Pancreas (tissue), 10 donors: ENCODE measurements at places on chromosomes 6 and 20. TPM values are rescaled to one million over a fixed set of nuclear protein-coding genes. Genes with fewer than 3 reads are reported as not detected.

GRCh38 chr6:37994223-37994622 lies 174.7 kb downstream of the ZFAND3 start:
- H3K4me1 ChIP-seq: no peaks in the 10 kb centered on the region
- no peak overlapping the region for H3K4me3 ChIP-seq
- H3K27ac ChIP-seq: no peak overlapping the region
- no peaks in the 10 kb centered on the region for H3K27me3 ChIP-seq
- DNase-seq: no peak
- H3K36me3 ChIP-seq: no peaks in the 10 kb centered on the region

GRCh38 chr6:122389704-122390372 lies 9.6 kb upstream of the HSF2 start:
- H3K27ac ChIP-seq: no peak overlapping the region
- no peak for DNase-seq
- no peaks in the 10 kb centered on the region for H3K36me3 ChIP-seq

Gene C20orf202
- total RNA-seq: not detected

DNA sequence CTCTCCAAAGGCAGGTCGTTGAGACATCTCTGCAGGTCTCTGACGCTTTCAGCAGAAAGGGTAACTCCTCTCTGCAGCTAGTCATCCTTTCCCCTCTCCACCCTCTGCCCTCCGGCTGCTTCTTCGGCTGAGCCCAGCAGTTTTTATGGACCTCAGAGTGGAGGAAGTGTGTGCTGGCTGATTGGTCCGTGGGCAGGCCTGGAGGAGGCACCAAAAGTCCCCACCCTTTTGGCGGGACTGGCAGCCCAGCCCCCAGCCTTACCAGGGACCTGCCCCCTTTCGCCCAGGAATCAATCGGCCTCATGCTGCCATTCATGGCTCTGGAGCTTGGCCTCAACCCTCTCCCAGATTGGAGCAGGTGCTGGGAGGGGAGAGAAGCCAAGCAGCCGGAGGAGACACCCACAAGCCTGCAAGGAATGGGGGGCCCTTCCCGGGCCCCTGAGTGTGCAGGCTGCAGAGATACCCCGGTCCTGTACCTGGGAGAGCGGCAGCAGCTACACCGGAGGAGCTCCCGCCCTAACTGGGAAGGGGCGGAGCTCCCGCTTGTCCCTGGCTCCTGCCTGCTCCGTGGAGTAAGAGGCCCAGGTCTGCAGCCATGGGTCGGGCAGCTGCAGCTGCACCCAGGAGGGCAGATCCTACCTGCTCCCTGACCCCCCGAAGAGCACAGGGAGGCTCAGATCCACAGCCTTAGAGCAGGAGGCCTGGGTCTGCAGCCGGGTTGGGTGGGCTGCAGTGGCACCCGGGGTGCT lies 170.3 kb upstream of the SOX4 start:
- no peak for DNase-seq
- H3K27ac ChIP-seq: no peak overlapping the region
- no peak overlapping the region for H3K4me3 ChIP-seq
- no peaks in the 10 kb centered on the region for H3K4me1 ChIP-seq
- no peaks in the 10 kb centered on the region for H3K36me3 ChIP-seq

GRCh38 chr6:39926668-39927067 lies 7.6 kb downstream of the MOCS1 start:
- no peak for DNase-seq
- H3K36me3 ChIP-seq: no peaks in the 10 kb centered on the region
- H3K27ac ChIP-seq: no peak overlapping the region

DNA sequence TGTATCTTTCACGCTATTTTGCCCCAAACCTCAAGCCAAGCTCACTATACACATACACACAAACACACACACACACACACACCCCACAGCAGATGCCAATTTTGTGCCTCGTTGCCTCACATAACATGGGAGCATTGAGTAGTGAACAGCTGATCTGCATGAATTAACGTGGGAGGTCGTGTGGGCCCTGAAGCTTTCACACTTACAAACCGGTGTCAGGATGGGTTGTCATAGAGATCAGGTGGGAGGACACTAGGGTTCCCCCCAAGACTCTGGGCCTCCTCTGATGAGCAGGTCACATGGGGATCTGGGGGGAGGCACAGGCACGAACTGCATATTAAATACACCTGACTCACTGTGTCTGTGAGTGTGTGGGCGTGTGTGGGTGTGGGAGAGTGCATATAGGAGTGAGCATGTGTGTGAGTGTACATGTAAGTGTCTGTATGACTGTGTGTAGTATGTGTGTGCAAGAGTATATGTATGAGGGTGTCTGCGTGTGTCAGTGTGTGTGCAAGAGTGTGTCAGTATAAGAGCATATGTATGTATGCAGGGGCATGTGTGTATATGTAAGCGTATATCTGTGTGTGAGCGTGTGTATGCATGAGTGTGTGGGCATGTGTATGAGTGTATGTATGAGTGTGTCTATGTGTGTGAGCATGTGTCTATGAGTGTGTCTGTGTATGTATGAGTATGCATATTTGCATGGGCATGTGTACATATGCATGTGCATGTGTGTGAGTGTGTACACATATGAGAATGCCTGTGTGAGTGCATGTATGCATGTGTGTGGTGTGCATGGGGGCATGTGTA lies 370.4 kb downstream of the PREX1 start:
- DNase-seq: no peak
- H3K4me3 ChIP-seq: no peak overlapping the region
- H3K4me1 ChIP-seq: no peaks in the 10 kb centered on the region
- no peaks in the 10 kb centered on the region for H3K27me3 ChIP-seq
- H3K27ac ChIP-seq: no peak overlapping the region

- H3K27ac ChIP-seq: no peak overlapping the region
- no peak for DNase-seq
- H3K36me3 ChIP-seq: no peaks in the 10 kb centered on the region
- H3K4me1 ChIP-seq: no peaks in the 10 kb centered on the region
- no peak overlapping the region for H3K4me3 ChIP-seq
Measured at GRCh38 chr6:169074526-169074925, 179.1 kb downstream of the THBS2 start.

Gene QRSL1
- total RNA-seq: 6.9 TPM

DNA sequence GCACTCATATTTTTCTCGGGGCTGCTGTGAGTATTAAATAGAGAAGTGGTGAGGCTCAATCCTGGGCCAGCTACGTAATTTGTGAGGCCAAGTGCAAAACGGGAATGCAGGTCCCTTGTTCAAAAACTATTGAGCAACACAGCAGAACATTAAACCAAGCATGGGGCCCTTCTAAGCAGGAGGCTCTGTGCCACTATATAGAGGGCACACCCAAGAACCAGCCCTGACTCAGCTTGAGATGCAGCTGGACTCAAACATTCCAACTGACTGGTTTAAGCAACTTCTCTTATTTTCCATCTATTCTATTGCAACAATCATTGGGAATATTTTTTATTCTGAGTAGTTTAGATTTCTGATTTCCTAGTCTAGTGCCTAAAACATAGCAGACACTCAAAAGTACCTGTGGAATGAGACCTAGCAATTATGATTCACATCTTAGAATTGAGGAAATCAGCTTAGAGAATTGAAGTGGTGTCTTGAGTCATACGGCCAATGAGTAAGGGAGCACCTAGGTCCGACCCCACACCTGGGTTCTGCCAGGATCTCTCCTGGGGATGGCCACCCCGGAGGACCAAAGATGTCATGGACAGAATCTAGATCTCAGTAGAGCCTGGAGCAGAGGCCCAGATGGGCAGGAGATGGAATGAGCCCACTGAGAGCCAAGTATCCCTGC lies 1.3 kb downstream of the SIRPB2 start:
- H3K27ac ChIP-seq: no peak overlapping the region
- H3K27me3 ChIP-seq: no peaks in the 10 kb centered on the region
- no peaks in the 10 kb centered on the region for H3K36me3 ChIP-seq
- no peak for DNase-seq

DNA sequence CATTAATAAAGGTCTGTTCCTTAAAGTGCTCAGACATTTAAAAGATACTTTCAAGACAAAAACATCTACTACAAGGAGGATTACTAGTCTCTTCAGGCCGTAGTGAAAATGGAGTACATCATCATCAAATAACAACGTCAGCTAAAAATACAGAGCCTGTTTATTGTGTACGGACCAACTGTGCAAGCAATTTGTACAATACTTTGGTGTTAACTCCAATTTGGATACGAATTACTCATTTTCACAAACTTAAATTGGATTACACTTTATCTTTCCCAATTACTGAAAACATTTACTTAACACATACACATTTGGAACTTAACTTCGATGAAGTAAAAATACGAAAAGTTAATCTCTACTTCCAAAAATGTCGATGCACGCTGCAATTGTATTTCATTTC lies 802 bp downstream of the CYP39A1 start:
- DNase-seq: no peak
- no peaks in the 10 kb centered on the region for H3K4me1 ChIP-seq
- H3K4me3 ChIP-seq: peak overlapping the region; percentile 93
- H3K27ac ChIP-seq: peak overlapping the region; percentile 54
- no peaks in the 10 kb centered on the region for H3K36me3 ChIP-seq

Gene FAXC
- 0.60 TPM for total RNA-seq

GRCh38 chr6:130138909-130139242 lies 83.9 kb downstream of the SAMD3 start:
- H3K27me3 ChIP-seq: no peaks in the 10 kb centered on the region
- H3K4me3 ChIP-seq: no peak overlapping the region
- H3K4me1 ChIP-seq: no peaks in the 10 kb centered on the region
- no peaks in the 10 kb centered on the region for H3K36me3 ChIP-seq
- H3K27ac ChIP-seq: no peak overlapping the region
- DNase-seq: no peak

GRCh38 chr20:20275636-20276035 lies 92.3 kb upstream of the INSM1 start:
- no peaks in the 10 kb centered on the region for H3K36me3 ChIP-seq
- H3K27me3 ChIP-seq: no peaks in the 10 kb centered on the region
- H3K27ac ChIP-seq: no peak overlapping the region

GRCh38 chr20:51484141-51484815 lies 58.2 kb downstream of the NFATC2 start:
- H3K4me3 ChIP-seq: no peak overlapping the region
- no peak overlapping the region for H3K27ac ChIP-seq
- no peaks in the 10 kb centered on the region for H3K4me1 ChIP-seq
- no peaks in the 10 kb centered on the region for H3K36me3 ChIP-seq

Gene C2
- 1.1 TPM for total RNA-seq

DNA sequence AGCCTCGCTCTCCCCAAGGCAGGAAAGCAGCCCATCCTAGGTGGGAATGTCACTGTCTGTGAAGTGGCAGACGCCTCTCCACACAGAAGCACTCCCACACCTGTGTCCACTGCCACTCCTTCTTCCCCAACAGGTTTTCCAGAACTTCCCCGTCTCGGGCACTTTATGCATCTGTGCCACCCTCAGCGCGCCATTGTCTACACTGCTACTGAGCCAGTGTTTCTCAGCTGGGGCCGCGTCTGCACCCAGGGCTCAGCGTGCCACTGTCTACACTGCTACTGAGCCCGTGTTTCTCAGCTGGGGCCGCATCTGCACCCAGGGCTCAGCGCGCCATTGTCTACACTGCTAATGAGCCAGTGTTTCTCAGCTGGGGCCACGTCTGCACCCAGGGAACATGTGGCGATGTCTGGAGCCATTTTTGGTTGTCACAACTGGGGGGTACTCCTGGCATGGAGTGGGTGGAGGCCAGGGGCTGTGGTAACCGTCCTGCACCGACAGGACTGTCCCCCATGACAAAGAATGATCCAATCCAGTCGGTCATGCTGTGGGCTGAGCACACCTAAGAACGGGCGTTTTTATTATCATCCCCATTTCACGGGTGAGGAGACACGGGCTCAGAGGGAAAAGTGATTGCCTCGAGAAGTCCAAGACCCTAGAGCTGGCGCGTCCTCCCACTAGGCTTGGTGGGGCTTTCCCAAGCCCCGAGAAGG lies 41.7 kb upstream of the ZBP1 start:
- H3K4me1 ChIP-seq: no peaks in the 10 kb centered on the region
- H3K36me3 ChIP-seq: peaks cover 3% of the 10 kb centered on the region
- no peak overlapping the region for H3K4me3 ChIP-seq
- no peak for DNase-seq

Gene HCRTR2
- not detected for total RNA-seq

Gene GSTA2
- 103 TPM for total RNA-seq

Gene IL20RA
- total RNA-seq: 9.3 TPM

GRCh38 chr6:46473881-46474280 lies 17.4 kb downstream of the RCAN2 start:
- H3K4me3 ChIP-seq: no peak overlapping the region
- no peaks in the 10 kb centered on the region for H3K36me3 ChIP-seq
- no peaks in the 10 kb centered on the region for H3K4me1 ChIP-seq
- H3K27ac ChIP-seq: no peak overlapping the region
- DNase-seq: no peak

- H3K27ac ChIP-seq: no peak overlapping the region
- no peak for DNase-seq
- H3K27me3 ChIP-seq: no peaks in the 10 kb centered on the region
- H3K4me1 ChIP-seq: no peaks in the 10 kb centered on the region
- H3K4me3 ChIP-seq: no peak overlapping the region
- H3K36me3 ChIP-seq: no peaks in the 10 kb centered on the region
Measured at GRCh38 chr6:109420751-109421150, 19.7 kb downstream of the PPIL6 start.

DNA sequence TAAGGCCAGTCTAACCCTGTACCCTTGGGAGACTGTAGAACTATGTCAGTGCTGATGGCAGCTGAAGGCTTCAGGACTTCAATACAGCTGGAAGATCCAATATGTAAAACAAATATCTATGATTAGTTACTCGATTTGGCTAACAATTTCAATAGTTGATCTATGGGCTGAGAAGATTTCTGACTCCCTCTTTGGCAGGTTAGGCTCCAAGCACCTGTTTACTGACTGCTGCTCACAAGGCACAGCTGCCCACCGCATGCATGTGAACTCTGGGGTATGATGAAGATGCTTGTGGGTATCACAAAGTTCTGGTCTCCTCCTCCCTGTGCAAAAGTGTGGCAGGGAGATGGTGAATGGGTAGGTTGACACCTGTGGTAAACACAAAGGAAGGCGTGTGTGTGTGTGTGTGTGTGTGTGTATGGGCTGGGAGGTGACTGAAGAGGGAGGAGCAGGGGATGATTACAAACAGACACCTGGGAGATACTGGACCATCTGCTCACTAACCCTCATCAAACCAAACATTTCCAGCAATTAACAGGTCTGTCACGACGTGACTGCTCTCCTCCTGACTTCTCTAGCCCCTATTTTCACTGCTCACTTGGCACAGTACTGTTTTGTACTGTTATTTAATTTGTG lies 18.1 kb downstream of the ELMO2 start:
- no peaks in the 10 kb centered on the region for H3K4me1 ChIP-seq
- DNase-seq: no peak
- no peak overlapping the region for H3K4me3 ChIP-seq
- no peak overlapping the region for H3K27ac ChIP-seq
- peaks cover 78% of the 10 kb centered on the region for H3K36me3 ChIP-seq
- no peaks in the 10 kb centered on the region for H3K27me3 ChIP-seq

DNA sequence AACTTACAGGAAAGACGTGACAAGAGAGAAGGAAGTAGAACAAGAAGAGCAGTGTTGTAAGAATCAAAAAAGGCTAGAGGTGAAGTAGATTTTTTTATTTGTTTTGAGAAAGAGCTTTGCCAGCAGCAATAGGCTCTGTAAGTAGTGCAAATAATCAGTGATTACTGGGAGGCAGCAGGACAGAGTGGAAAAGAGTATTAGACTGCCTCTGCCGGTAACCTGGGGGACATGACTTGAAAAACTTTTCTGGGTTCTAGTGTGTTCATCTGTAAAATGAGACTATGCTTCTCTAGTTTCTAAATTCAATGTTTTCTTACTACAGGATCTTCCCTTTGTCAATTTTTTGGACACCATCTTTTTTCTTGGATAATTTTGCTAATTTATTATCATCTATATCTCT lies 5.8 kb upstream of the IRAK1BP1 start:
- no peaks in the 10 kb centered on the region for H3K27me3 ChIP-seq
- H3K4me3 ChIP-seq: no peak overlapping the region
- H3K4me1 ChIP-seq: peaks cover 3% of the 10 kb centered on the region
- H3K27ac ChIP-seq: no peak overlapping the region
- H3K36me3 ChIP-seq: no peaks in the 10 kb centered on the region

Gene GTSF1L
- total RNA-seq: not detected
